NCI-H1436 (cell line): ENCODE measurements at places on chromosomes 3 and 15.
A peak's percentile ranks its signal among the peaks of the same experiment; 100 is the strongest.

DNA sequence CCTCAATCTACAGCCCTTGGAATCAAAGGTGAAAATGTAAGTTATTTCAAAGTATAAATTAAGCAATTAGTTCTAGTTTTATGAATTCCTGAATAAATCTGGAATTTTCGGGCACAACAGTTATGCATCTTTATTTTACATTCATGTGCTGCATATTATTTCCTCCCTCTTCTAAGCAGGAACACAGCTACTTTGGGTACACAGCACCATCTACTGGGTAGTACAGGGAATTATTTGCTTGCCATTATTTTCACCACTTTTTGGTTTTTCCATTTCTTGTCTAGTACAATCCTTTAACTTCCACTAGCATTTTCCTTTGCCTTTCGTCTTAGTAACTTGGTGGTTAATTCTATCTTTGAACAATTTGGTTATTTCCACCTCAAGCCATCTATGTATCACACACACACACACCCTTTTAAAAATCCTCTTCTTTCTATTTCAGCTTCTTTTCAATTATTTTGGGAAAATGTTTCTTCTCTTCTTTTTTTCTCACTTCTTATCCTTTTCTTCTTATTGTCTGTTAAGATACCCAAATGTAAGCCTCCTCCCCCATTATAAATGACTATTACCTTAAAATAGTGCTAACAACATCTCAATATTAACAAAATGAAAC, 451.0 kb downstream of the MFSD1 start:
- no peak for DNase-seq

DNA sequence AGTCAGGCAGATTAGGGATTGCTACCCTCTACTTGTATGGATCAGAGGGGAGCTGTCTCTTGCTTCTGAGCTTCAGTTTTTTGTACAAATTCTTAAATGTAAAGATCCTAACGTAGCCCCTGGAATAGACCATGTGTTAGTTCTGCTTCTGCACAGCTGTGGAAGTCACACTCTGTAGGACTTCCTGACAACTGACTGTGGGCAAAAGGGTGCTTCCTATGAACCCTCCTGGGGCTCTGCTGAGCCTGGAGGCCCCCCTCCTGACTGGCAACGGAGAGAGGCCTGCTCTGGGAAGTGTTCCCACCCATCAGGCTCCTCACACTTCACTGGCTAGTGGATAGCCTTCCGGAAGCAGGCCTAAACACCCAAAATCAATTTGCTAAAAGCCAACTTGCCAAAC, 131.0 kb downstream of the RPLP1 start:
- no peak for DNase-seq

- peak; percentile 100 for DNase-seq
Observed at GRCh38 chr3:128617557-128618397, 32.8 kb downstream of the RPN1 start.

DNA sequence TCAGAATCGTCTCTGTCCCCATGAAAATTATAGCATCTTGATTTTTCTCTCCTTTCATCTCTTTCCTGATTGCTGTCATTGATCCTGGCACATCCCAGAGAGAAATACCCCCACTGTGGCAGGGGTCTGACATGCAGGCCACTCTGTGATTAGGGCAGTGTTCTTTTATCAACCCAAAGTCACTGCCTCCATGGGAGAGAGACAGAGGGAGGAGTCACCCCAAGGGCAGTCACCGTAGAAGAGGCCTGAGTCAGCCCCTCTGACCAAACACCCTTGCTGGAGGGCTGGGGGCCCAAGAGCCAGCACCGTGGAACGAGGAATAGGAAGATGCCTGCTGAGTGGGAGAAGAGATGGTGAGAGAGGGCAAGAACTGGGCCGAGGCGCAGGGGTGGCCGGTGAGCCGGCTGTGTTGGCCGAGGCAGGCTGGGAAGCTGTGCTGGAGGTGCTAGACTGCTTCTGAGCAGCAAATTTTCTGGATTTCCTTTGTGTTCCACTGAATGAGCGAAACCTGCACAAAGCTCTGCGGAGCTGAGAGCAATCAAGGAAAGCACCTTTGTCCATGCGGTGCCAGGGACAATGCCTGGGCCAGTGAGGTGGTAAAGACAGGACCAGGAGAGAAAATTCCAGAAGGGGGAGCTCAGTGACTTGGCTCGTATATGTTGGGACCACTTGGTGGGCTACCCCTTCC, 103.8 kb downstream of the ADCY5 start:
- DNase-seq = no peak

- DNase-seq = no peak
Observed at GRCh38 chr15:32099097-32099785, 68.9 kb downstream of the CHRNA7 start.

DNA sequence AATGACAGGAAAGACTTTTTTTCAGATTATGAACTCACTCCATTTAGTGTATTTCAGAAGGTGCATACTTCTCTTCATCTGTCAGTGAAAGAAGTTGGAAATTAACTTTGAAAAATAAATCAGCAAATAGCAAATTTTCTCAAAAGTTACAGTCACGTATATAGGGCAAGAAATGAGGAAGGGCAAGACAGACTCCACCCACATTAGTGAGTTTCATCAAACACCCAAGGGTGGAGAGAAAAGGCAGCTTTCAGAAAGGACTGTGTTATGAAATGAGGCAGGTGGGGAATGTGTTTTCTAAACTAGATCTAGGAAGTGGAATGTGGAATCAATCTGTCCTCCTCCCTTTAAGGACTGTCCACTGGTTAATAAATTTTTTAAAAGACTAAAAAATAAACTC, 2.9 kb downstream of the SLC22A13 start:
- no peak for DNase-seq

GRCh38 chr15:95327661-95328060, 1002.8 kb upstream of the NR2F2 start:
- DNase-seq = no peak

DNA sequence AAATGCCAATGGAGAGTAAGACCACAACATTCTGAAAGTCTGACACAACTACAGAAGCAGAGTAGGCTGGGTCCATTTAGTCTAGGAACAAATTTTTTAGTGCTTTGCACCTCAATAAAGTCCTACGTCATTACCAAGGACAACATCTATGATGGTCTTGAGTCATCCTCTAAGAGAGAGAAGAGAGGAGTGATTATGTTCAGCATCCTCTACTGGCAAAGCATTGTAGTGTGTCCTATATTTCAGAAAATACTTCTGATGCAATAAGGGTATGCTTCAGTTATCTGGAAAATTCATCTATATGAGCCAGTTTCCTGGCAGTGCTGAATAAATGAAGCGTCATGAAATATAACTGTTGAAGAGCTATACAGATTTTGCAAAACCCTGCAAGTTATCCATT, 95.6 kb downstream of the P2RY1 start:
- no peak for DNase-seq

- DNase-seq = no peak
Observed at GRCh38 chr15:95853350-95853749, 477.1 kb upstream of the NR2F2 start.

DNA sequence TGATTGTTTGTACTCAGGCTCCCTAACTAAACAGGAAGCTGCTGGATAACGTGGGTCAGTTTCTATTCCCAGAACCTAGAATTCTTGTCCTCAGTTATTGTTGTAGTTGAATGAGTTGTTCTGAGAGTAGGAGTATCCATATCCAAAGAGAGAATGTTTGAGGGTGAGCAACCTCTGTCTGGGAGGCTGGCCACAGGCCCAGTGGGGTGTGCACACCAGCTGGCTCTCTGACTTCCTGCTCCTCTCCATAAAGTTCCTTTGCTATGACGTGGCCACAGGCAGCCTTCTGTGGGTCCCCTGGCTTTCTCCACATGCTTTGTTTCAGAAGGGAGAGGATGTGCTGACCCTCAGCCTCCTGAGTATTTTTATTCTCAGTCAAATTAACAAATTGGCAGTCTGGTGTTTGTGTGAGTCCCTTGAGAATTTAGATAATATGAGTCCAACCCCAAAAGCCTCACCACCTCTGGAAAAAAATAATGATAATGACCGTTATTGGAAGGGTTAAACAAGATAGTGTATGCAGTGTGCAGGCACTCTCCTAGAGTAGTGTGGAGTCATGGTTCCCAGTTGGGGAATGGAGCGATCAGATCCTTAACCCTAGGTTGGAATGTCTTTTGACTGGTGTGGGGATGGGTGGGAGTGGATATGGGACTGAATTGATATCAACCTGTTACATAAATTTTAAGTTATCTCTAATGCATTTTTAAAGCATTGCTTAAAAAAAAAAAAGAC, 47.6 kb upstream of the MED12L start:
- no peak for DNase-seq

GRCh38 chr3:189981668-189982067, 139.0 kb downstream of the P3H2 start:
- DNase-seq = no peak

DNA sequence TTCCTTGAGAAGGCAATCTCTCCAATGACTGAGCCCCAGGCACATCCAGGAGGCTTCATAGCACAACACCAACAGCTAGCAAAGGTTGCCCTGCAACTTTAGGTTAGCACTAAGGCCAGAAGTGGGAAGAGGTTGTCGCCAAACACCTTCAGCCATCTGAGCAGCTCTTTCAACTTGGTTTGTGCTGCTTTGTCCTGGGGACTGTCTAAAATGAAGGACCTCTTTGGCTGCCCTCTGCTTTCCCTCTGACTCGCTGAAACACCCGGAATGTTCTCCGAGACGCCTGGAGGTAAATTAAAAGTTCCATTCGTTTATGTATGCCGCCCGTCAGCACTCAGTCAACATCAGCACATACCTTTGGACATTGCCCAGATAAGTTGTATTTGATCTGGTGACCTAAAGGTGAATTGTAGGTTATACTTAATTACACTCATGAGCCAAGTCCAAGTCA, 121.2 kb upstream of the NR2F2 start:
- no peak for DNase-seq

GRCh38 chr3:138657508-138657907, 48.9 kb downstream of the FAIM start:
- DNase-seq = no peak

DNA sequence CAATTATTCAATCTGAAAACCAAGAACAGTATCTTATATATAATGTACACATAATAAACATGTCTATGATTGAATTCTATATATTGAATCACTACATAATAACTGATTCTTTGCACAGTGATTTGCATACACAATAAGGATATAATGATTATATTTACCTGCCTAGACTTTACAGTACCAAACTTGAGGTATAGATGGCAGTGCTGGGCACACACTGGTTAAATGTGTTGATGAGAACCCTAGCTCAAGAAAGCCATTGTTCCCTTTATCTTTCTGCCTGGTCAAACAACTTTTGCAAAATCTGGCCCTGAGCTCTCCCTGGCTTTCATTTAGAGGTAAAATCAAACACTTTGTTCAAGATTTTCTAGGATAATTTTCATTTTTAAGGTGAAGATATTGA, 697.7 kb downstream of the TUSC7 start:
- peak; percentile 46 for DNase-seq

GRCh38 chr3:118754406-118755252, 280.0 kb downstream of the IGSF11 start:
- no peak for DNase-seq
